ENCODE measurements at places on chromosomes 6 and 20.

DNA sequence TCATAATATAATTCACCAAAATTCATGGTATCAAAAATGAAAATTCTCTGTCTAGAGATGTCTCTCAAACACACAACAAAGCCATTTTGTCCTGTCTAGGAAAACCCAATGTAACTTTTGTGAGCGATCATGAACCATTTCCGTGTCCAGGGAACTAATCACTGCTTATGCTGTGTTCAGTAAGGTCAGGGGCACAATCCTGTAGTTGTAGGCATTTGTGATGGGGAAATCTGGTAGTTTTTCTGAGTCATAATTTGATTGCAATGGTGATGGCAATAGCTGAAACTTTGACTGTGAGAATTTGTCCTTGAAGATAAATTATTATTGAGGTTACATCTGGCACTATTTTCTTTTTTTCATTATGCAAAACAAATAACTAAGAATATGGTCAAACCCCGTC, 21.0 kb upstream of the GCLC start:
- DNase-seq, result no peak

DNA sequence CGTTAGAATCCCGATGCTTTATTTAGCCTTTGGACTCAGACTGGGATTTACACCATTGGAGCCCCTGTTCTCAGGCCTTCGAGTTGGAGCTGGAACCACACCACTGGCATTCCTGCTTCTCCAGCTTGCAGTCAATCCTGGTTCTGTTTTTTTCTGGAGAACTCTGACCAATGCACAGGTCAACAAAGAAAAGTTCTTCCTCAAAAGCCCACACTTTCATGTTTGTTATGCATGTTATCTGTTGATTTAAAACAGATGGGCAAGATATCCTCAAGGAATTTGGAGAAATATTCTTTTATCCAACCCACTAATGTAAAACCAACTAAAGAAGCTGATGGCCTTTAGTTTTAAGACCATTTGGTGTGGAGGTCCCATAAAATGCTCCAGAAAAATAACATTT, 205.7 kb downstream of the ANKRD60 start:
- DNase-seq, result no peak

- DNase-seq, result no peak
Observed at GRCh38 chr6:98974309-98974708, 26.6 kb upstream of the FBXL4 start.

GRCh38 chr6:13420269-13420668, 67.1 kb downstream of the GFOD1 start:
- DNase-seq, result no peak

DNA sequence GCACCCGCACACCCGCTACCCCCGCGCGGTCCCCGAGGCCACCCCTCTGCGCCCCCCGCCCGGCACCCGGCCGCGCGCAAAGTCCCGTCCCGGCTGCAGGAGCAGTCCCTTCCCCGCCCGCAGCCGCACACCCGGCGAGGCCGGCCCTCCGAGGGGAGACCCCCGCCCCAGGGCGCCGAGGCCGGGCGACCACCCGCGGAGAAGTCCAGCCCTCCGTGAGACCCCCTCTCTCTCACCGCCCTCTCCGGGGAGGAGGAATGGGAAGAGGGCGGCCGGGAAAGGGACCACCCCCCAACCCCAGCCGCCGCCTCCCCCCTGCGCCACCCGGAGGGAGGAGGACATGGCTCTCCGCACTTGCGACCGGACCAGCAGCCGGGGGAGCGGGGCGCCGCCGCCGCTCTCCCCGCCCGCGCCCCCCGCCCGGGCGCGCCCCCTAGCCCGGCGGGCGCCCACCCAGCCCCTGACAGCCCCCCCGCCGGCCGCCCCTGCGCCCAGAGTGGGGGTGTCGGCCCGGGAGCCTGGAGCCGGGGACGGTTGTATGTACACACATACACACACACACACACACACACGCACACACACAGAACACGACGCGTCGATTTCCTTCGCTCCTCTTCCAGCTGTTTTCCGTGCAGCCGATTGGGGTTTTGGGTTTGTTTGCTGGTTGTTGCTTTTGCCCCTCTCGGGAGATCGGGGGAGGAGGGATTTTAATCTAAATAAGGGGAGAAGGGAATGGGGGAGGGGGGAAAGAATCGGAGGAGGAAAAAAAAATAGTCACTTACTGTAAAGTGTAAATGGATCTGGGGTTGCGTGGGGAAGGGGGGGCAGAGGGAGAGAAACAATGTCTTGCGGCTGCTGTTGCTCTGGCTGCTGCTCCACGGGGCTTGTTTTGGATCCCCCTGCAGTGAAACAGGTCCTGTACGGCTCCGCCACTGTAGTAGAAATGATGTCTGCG, at the start of gene ATXN1:
TSS of gene ATXN1 (minus strand) at position 945 of the 955 bp plus-strand sequence.
- no peak for DNase-seq

- DNase-seq, result no peak
Observed at GRCh38 chr6:10426781-10427279, 12.0 kb upstream of the TFAP2A start.

DNA sequence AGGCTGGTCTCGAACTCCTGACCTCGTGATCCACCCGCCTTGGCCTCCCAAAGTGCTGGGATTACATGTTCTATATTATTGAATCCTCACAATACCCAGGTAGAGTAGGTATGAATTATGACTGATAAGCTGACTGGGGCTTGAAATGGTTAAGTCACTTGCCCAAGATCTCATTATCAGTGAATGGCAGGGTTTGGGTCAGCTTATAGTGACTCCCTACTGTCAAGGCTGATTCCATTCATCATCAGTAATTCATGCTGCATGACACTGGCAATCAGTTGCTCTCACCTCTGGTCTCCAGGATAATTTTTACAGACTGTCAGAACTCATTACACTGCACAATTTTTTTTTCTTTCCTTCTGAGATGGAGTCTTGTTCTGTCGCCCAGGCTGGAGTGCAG, 127.6 kb downstream of the KIF13A start:
- no peak for DNase-seq

- no peak for DNase-seq
Observed at GRCh38 chr6:35505999-35506412, 6.7 kb downstream of the TULP1 start.

DNA sequence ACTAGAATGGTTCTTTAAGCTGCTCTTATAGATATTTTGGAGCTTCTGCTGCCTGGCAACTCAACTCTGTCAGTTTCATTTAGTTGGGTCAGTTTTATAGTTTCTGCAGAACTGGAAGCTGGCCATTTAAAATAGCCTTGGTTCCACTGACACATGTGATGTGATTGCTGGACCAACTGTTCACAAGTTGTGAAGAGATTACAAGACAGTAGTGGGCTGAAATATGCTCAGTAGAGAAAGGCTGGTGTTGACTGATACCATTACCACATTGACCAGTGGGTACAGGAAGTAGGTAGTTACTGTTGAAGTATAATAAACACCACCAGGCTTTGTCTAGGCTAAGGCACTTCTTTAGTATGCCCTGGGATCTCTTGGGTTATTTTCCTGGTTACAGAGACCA, 39.0 kb downstream of the BCKDHB start:
- DNase-seq, result no peak

- DNase-seq, result no peak
Observed at GRCh38 chr6:3307436-3307835, 48.7 kb downstream of the PSMG4 start.

- no peak for DNase-seq
Observed at GRCh38 chr6:54097753-54098152, 13.5 kb upstream of the MLIP start.

DNA sequence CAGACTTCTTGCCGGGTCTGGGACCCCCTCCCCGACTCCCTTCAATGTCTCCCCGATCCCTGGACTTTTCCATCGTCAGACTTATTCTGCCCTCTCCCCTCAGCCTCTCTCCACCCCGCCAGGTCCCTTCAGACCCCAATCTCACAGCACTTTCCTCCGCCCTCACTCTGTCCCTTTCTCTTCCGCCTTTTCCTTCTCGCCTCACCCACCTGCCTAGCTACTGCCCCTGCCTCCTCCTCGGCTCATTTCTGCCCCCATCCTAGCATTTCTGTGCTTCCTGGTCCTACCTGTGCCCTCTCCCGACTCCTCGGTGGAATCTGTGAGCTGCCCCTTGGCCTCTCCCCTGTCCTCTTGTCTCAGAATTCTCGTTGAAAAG, 616 bp downstream of the CHMP4B start:
- DNase-seq, result peak; percentile 1

DNA sequence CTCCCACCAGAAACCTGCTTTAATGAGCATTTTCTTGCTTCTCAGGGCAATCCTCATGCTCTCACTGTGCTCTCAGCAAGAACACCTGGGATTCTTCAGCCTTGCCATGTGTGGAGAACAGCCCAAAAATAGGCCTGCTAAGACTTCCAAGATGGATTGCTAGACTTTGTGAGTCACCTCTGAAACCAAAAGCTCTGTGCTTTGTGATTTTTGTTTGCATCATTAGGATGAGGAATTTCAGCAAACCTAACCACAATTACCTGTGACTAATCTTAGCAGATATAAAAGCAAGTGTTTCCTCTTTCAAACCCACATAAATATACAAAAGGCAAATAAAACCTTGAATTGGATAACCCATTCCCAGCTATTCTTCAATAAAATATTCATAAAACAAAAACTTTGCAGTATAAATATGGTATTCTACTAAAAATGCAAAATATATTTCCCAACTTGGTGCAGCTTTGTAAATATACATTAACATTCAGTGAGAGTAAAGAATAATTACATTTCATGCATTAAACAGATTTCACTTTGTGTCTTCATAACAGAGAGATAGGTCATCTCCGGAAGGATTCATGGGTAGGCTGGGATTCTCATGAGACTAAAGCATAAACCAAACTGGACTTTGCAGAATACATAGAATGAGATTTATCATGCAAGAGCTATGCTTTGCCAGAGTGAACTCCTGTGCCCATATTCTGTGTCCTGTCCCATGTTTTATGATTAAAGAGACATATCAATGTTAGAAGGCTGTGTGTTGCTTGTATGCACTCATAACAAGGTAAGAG, 33.5 kb downstream of the TPBG start:
- DNase-seq, result no peak

DNA sequence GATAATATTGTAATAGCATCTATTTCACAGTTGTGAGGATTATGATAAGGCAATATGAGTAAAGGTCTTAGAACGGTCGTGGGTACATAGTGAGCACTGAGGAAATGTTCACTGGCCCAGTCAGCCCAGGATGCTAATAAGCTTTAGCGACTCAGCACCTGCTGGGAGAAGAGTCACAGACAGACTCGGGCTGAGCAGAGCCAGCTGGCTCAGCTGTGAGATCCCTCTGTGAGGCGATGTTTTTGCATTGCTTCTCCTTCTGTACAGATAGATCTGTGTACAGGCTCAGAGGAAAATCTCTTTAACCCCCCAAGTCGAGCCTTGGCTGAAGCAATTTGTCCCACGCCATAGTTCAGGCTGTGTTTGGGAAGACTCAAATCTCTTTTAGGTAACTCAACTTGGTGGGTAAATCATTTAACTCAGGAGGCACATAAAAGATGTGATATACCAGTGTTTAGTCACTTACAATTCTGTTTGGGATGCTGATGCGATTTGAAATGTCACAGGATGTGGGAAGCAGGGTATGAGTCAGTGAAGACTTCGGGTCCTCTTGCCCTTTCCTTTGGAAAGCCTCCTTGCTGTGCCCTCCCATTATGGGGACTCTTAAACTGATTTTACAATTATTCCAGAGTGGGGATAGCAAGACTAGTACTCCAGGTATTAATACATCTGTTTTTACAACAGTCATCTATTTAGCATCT, 53.1 kb downstream of the PHACTR1 start:
- no peak for DNase-seq

DNA sequence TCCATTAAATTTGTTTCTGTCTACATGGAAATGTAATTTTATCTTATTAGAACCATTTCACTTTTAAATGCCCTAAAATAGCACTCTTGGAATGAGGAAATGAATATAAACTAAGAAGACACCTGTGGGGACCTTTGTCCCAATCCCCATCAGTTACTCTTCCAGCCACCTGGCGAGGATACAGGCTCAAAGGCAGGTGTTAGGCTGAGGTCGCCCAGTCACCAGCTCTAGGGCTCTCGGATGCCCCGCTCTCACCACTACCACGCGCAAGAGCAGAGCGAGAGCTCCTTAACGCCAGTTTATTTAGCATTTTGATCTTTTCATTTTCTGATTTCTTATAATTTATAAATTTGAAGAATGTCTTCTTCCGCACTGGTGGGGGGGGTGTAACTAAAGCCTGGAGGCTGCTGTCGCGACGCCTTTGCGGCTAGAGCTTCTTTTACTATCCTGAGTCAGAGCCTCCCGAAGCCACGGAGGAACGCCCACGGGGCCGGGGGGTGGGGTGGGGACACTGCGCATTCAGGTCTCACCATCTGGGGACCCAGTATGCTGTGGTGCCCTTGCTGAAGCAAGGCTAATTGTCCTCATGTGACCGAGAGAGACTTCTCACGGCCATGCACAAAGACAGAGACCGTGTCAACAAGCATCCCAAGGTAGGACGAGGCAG, 38.7 kb upstream of the AFDN start:
- DNase-seq, result no peak

- DNase-seq, result no peak
Observed at GRCh38 chr20:56347628-56348304, 11.0 kb upstream of the FAM210B start.

DNA sequence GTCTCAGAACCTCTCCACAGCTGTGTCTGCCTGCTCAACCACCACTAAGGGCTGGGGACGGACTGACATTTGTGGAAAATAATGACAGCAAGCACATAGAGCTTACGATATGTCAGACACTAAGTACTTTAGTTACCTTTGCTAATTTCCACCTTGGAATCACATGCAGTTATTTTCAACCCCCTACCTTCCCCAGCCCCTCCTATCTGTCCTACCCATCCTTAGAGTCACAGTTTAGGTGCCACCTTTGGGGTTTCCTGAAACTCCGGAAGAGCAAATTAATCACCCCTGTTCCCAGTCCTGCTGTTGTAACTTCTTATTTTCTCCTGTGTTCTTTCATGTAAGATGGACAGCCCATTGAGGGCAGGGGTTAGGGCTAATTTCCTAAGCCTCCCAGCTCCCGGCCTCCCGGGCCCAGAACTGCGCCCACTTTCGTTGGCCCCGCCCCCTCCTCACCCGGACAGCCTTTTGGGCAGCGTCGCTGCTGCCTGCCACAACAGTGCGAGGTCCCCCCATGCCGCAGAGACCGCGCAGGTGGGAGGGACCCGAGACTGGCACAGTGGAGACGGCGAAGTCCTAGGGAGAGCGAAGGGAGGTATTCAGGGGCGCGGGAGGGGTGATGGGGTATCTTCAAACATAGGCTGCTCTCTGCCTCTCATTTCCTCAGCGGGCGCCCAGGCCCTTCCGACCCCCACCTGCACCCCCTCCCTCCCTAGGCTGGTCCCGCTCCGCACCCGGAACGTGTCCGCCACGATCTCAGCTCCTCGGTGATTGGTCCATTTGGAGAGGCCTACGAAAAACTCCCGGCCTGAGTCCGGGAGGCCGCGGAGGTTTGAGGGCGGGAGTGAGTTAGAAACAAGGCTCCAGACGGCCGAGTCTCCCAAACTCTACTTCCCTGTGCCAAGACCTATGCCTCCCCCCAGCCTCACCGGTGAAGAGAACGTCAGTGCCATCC, 1.1 kb downstream of the DDAH2 start:
- DNase-seq, result no peak

DNA sequence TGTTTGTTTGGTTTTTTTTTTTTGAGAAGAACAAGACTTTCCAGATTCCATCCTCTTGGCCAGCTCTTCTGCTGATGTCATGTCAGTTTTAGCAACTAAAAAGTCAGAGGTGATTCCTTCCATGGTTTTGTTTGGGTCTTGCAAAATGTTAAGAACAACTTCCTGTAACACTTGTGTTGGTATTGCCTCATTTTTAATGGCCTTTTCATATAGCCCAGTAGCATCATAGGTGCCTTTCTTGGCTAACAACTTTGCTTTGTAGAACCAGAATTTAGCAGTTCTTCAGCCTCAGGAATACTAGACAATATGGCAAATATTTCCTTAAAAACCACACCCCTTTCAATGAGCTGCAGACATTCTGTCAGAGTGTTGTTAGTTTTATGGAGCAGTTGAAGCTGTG, 99.5 kb upstream of the SIRPG start:
- DNase-seq, result no peak

- DNase-seq, result no peak
Observed at GRCh38 chr20:48448666-48449600, 378.9 kb downstream of the PREX1 start.

All from stimulated activated CD4-positive, alpha-beta T cell treated with anti-CD3 and anti-CD28 coated beads, Interleukin-12 subunit alpha, Interleukin-12 subunit beta, amount 100 ng/mL, for 24 hours (primary cell).